Osteoblast (primary cell): ENCODE measurements at places on chromosomes 1 and 21. TPM values are rescaled to one million over a fixed set of nuclear protein-coding genes. Genes with fewer than 3 reads are reported as not detected.

DNA sequence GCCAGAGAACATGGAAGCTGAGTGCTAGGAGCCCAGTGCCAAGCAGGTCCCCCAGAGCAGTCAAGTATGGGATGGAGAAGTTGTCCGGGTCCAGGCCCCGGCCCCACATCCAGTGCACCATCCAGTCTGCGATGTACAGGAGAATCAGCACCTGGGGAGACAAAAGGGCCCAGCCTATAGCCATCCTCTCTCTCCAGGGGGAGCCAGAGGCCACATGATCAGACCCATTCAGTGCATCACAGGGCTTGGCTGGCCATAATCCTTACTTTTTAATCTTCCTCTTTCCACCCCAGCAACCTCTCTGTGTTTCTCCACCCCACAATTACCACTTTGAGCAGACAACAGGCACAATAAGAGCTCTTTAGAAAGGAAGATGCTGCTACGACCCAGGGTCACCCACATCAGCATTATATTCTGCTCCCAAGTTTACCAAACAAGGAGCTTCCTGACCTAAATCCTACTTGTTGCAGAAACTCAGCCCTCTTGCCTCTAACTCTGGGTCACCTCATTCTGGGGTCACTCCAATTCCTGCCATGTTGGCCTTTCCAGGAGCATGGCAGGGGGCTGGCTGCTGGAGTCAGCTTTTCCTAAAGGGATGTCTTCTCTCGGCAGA is 16.4 kb upstream of the RAB29 start:
- no peaks in the 10 kb centered on the region for H3K27me3 ChIP-seq
- peak; percentile 93 for DNase-seq
- H3K4me3 ChIP-seq, result no peak overlapping the region
- no peaks in the 10 kb centered on the region for H3K4me1 ChIP-seq

DNA sequence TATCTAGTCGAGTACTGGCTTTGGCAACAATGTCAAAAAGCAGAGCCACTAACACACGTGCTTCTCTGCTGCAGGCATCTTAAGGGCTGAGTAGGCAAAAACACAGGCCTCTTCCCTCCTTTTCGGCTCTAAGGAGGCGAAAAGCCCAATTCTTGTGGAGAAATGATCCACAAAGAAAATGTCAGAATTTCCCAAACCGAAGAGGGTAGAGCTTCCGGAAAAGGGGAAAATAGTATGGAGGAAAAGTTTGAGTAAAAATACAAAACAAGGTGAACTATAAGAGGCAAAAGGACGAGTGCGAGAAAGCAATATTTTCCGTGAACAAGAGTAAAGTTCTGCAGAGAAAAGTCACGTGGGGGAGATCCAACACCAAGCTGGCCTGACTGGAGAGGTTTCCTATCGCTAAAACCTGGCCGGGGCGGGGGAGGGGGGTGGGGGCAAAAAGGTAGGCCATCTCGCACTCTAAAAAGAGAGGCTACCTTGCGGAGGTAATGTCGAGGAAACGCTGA is 551 bp downstream of the ZRANB2 start:
- H3K4me3 ChIP-seq, result peak overlapping the region; percentile 93
- no peak for DNase-seq
- peaks cover 33% of the 10 kb centered on the region for H3K36me3 ChIP-seq
- peaks cover 24% of the 10 kb centered on the region for H3K4me1 ChIP-seq
- no peaks in the 10 kb centered on the region for H3K27me3 ChIP-seq
- peak overlapping the region; percentile 100 for H3K27ac ChIP-seq

GRCh38 chr1:206739411-206740076 is 31.0 kb upstream of the IL19 start:
- H3K36me3 ChIP-seq, result peaks cover 18% of the 10 kb centered on the region
- no peak for DNase-seq
- no peak overlapping the region for H3K27ac ChIP-seq
- H3K4me3 ChIP-seq, result no peak overlapping the region
- H3K4me1 ChIP-seq, result peaks cover 14% of the 10 kb centered on the region
- H3K27me3 ChIP-seq, result no peaks in the 10 kb centered on the region

DNA sequence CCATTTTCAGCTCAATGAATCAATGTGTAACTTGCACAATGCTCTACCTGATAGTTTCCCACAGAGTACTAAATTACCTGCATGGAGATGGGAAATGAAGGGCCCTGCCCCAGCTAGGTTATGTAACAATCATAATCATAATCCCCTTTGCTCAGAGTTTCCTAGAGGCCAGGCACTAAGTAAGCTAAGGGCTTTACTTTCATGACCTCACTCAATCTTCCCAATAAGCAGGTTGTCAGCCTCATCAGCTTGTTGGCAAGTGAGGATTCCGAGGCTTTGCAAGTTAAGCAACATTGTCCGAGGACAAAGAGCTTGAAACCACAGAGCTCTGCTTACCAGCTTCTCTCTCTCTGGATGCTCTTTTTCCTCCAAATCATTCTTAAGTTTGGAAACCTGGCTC is 64.1 kb upstream of the NTPCR start:
- DNase-seq, result no peak
- no peaks in the 10 kb centered on the region for H3K36me3 ChIP-seq
- H3K27me3 ChIP-seq, result peaks cover 4% of the 10 kb centered on the region
- H3K27ac ChIP-seq, result no peak overlapping the region
- H3K4me1 ChIP-seq, result peaks cover 7% of the 10 kb centered on the region

- peaks cover 21% of the 10 kb centered on the region for H3K4me1 ChIP-seq
- no peak for DNase-seq
- H3K36me3 ChIP-seq, result no peaks in the 10 kb centered on the region
- peak overlapping the region; percentile 70 for H3K4me3 ChIP-seq
- H3K27ac ChIP-seq, result peak overlapping the region; percentile 92
These were observed 464.5 kb downstream of the USP25 start for GRCh38 chr21:16194095-16194787.

Gene TCHH
- total RNA-seq, result not detected in 2 replicates

Gene SV2A
- total RNA-seq, result 20.3 and 23.2 TPM in 2 replicates

- no peak overlapping the region for H3K27ac ChIP-seq
- H3K36me3 ChIP-seq, result no peaks in the 10 kb centered on the region
- no peaks in the 10 kb centered on the region for H3K4me1 ChIP-seq
- H3K4me3 ChIP-seq, result no peak overlapping the region
These were observed 164.4 kb upstream of the DPT start for GRCh38 chr1:168893359-168893801.

DNA sequence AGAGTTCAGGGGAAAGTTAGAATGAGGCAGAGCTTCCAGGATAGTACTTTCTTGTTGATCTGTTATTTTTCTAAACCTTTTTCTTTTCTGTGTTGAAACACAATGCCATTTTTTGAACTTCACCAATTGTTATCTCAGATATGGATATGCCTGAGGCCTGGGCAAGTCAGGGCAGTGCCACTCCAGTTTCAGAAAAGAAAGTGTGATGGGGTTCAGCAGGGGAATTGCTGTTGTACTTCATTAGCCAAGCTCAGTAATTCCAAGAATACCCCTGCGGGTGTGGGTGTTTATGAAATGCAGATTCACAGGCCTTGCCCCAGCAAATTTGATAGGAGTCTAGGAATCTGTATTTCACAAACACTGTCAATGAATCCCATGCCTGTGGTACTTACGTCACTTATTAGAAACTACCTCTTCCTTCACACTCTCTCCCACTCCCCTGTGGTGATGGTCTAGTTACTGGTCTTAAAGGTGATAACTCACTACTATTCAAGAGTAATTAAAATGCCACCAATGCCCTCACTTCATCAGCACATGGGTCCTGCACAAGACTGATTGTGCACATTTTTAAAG is 142.3 kb downstream of the PBX1 start:
- H3K4me3 ChIP-seq, result no peak overlapping the region
- H3K36me3 ChIP-seq, result no peaks in the 10 kb centered on the region
- H3K4me1 ChIP-seq, result no peaks in the 10 kb centered on the region
- H3K27me3 ChIP-seq, result no peaks in the 10 kb centered on the region
